ENCODE measurements at places on chromosomes 6 and 20. TPM values are rescaled to one million over a fixed set of nuclear protein-coding genes. Genes with fewer than 3 reads are reported as not detected.
A peak's percentile ranks its signal among the peaks of the same experiment; 100 is the strongest.

DNA sequence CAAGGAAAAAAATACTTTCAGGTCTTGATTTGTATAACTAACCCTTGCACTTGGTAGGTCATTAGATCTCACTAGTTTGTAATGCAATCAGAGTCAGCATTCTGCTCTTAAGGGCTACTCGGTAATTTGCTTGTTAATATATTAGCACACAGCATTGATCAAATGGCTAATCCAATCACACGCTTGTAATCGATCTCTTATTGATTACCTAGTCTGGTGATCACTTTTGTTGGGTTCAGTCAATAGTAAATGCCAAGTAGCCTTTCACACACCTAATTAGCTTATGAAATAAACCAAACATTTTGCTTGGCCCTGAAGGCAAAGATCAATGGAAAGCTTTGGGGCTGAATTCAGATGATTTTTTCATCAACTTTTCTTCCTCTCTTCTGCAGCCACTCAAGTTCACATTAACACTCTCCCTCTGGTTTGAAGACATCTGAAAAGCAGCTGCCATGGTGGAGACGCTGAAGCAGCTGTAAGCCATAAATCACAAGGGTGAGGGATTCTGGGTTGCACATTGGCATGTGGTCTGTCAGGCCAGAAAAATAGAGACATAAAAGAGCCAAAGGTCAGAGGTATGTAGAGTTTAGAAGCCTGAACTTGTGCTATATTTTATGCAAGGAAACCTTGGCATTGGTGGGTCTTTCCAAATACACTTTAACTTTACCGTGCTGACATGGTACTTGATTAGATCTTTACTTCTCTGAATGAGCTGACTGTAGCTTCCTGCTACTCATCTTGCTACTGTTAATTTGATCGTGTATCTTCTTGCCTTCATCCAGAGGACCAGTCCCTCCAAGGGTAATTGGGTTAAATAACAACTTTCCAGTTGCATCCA is 234.4 kb downstream of the SIM1 start:
- DNase-seq, result no peak

GRCh38 chr6:36650848-36651478 is 27.6 kb upstream of the CDKN1A start:
- no peak for DNase-seq

- no peak for DNase-seq
Observed at GRCh38 chr6:108711071-108711470, 137.2 kb upstream of the ARMC2 start.

GRCh38 chr6:56766806-56767178 is 124.1 kb upstream of the DST start:
- DNase-seq, result peak; percentile 33

The RUNX2 gene
- total RNA-seq, result 37.7 TPM

GRCh38 chr20:62736026-62736406 is 27.4 kb downstream of the NTSR1 start:
- DNase-seq, result no peak

DNA sequence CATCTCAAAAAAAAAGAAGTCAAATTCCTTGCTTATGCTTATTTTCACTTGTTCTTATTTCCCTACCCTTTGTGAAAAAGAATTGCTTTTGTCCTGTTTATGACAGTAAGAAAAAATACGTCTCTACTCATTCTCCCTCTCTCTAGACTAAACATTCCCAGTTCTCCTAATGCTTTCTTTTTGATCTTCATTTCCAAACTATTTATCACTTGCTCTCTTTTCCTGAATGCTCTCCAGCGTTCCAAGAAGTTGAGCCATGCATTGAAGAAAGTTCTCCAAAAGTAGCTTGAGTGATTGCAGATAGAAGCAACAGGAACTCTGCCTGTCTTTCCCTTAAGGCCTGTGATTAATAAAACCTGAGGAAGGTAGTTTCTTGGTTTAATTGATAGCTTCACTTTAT is 53.1 kb upstream of the TMEM170B start:
- no peak for DNase-seq

DNA sequence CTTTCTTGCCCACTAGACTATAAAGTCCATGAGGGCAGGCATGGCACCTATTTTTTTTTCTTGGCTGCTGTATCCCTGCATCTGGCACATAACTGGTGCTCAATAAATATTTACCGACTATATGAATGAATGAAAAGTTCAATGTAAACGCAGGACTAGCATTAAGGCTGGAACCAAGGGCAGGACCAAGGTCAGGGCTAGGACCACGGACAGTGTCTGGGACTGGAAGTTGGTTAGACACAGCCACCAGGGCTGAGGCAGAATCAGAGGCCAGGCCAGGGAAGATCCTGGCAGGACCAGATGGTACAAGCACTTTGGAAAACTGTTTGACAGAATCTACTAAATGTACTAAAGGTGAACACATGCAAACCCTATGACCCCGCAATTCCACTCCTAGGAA is 3.7 kb downstream of the TNXB start:
- no peak for DNase-seq

GRCh38 chr6:158847012-158847529 is 27.9 kb upstream of the EZR start:
- no peak for DNase-seq

DNA sequence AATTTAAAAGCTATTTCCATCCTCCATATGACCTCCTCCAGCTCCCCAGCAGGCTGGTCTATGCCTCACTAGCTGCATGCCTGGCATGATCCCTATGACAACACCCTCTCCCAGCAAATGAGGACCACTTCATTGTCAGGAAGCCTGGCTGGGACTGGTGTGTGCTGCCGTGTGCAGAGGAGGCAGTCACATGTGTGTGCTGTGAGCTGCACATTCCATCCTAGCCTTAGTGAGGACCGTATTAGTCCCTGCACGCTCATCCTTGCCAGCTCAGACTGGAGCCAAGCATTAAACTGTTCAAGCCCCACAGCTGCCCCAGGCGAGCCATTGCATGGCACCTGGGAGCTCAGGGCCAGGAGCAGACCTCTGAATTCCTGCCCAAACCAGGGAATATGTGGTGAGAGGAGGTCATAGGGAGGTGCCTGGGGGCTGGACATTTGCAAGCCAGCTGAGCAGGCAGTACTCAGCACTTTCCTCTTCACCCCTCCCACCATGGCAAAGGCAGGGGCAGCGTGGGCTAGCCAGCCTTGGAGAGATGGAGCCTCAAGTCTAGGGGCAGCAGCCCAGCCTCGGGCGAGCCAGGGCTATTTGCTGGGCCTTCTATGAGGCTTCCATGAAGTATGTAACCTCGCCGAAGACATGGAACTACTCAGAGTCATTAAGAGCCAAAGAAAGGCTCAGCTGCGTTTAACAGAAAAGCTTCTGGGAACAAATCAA is 8.7 kb upstream of the CCN5 start:
- no peak for DNase-seq

DNA sequence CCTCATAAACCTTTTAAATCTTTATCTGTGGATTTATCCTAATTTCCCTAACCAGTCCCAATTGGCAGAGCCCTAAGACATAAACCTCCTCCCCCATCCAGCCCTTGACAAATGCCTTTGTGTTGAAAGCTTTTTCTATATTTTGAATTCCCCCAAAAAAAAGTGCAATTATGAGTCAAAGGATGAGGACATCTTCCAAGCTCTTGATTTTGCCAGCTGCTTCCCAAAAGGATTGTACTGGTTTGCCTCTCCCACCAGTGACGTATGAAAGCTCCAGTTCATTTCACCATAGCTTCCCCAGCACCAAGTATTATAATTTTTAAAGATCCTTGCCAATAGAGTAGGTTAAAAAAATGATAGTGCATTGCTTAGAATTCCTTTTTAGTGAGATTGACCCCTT is 38.9 kb downstream of the SIRPA start:
- no peak for DNase-seq

Measured in H4 (cell line).